ENCODE measurements at places on chromosomes 3 and 15. TPM values are rescaled to one million over a fixed set of nuclear protein-coding genes. Genes with fewer than 3 reads are reported as not detected.
A peak's percentile ranks its signal among the peaks of the same experiment; 100 is the strongest.

DNA sequence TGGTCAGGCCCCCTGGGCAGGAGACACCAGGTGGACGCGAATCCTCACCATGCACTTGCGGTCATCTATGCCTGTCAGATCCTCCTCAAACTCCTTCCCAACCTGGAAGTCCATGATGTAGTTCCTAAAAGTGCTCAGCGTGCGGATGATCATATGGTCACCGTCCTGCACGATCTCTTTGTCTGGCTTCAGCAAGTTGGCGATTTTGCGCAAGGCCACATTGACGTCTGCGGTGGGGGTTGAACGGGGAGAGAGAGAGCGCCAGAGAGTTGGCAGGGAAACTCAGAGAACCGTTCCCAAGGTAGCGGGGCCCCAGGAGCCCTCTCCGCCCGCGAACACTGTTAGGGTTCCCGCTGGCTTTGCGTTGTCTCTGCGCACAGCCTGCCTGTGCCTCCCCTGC lies 809 bp downstream of the RBP1 start:
- peaks cover 28% of the 10 kb centered on the region for H3K4me1 ChIP-seq
- no peaks in the 10 kb centered on the region for H3K27me3 ChIP-seq
- no peak for DNase-seq
- H3K27ac ChIP-seq, result peak overlapping the region; percentile 81
- H3K4me3 ChIP-seq, result peak overlapping the region; percentile 64

GRCh38 chr3:100864471-100865250 lies 128.6 kb downstream of the ABI3BP start:
- no peak overlapping the region for H3K27ac ChIP-seq
- H3K27me3 ChIP-seq, result no peaks in the 10 kb centered on the region
- H3K4me3 ChIP-seq, result no peak overlapping the region
- H3K4me1 ChIP-seq, result no peaks in the 10 kb centered on the region

The KCNMB2 gene
- 0.59 TPM for total RNA-seq

The CGNL1 gene
- 24.9 TPM for total RNA-seq

Data from breast epithelium (tissue), 4 donors.